Activated naive CD8-positive, alpha-beta T cell treated with anti-CD3 and anti-CD28 coated beads, Interleukin-2, amount 10 ng/mL, durations not matched to agents 7 days and 5 days (primary cell): ENCODE measurements at places on chromosomes 13 and 19. TPM values are rescaled to one million over a fixed set of nuclear protein-coding genes. Genes with fewer than 3 reads are reported as not detected.

Gene KIR2DL1
- not detected for total RNA-seq

Gene PSG11
- not detected for total RNA-seq

Gene KLK2
- not detected for total RNA-seq

Gene ZNF473
- total RNA-seq = 12.7 TPM

Gene ZFR2
- total RNA-seq = 0.55 TPM

Gene VSTM2B
- total RNA-seq = not detected

Gene ZNF791
- 37.1 TPM for total RNA-seq

Gene TNFSF13B
- 11.8 TPM for total RNA-seq

Gene B9D2
- total RNA-seq = 11.5 TPM

Gene PLIN4
- 0.11 TPM for total RNA-seq

Gene SPART
- total RNA-seq = 19.8 TPM

Gene FFAR3
- total RNA-seq = not detected

Gene SNRPA
- total RNA-seq = 145 TPM
